Stimulated activated CD8-positive, alpha-beta memory T cell treated with anti-CD3 and anti-CD28 coated beads, Interleukin-2, amount 100 ng/mL, for 1 hour (primary cell): ENCODE measurements at places on chromosomes 3 and 15.

DNA sequence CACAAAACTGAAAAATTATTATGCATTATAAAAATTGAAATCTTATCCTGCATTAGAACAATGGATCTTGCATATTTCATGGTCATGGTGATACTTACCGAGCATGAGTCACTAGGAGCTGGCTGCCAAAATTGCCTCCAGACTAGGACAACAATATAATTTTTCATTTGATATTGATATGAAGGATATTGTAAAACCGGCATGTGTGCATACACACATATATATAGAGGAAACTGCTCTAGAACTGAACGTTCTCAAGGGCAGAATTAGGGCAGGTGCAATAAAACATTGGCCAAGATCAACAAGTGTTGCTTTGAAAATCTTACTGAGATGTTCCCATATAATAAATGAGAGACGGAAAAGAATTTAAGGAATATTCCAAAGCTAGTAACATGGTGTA is 319.4 kb upstream of the POU1F1 start:
- DNase-seq, result no peak

DNA sequence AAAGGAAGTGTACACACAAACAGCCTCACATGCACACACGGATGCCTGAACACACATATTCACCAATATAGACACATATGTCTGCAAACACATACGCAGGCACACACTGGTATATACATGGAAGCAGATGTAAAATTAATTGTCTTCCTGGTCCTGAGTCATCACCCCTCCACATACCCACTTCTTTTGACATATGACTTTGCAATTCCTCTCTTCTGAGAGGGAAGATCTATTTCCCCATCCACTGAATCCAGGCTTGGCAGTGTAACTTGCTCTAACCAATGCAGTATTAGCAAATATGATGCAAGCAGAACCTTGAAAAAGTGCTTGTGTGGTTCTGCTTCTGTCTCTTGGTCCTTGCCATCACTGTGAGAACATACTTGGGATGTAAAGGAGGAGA is 76.8 kb upstream of the HRH1 start:
- no peak for DNase-seq

GRCh38 chr15:27065785-27066184 is 94.8 kb downstream of the GABRG3 start:
- DNase-seq, result no peak

DNA sequence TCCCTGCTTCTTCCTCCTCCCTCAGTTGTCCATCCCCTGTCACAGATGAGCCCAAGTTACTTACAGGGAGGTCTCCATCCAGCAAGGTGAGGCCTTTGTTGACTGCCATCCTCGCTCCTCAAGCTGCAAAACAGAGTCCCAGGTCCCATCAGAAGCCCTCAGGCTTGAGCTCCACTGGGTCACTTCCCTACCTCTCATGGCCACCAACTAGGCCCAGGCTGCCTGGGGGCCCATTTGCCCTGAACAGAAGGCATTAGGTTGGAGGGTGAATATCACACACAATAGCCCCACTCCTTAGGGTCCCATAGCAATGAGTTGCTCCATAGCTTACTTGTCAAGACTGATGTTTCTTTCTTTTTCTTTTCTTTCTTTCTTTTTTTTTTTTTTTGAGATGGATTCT is 1.8 kb downstream of the PLIN1 start:
- no peak for DNase-seq

GRCh38 chr15:73303636-73304035 is 65.1 kb downstream of the HCN4 start:
- no peak for DNase-seq

DNA sequence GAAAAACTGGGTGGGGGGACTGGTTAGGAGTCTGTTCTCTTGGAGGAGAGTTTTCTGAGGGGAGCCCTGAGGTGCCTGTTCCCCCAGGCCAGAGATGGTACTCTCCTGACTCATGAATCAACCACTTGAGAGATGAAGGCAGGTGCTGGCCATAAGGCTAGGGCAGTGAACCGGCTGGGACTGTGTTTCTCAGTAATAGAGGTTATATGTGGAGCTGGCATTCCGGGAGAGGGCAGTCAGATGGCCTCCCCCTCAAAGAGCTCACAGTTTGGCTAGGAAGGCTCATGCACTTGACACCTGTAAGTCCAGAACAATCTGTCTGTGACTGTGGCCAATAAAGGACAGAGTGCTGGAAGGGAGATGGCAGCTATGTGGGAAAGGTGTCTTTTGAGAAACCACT is 10.0 kb upstream of the SCN10A start:
- DNase-seq, result no peak

GRCh38 chr15:91942720-91943394 is 89.3 kb downstream of the SLCO3A1 start:
- DNase-seq, result no peak

- DNase-seq, result no peak
These were observed 46.5 kb downstream of the TP63 start for GRCh38 chr3:189677667-189678066.

DNA sequence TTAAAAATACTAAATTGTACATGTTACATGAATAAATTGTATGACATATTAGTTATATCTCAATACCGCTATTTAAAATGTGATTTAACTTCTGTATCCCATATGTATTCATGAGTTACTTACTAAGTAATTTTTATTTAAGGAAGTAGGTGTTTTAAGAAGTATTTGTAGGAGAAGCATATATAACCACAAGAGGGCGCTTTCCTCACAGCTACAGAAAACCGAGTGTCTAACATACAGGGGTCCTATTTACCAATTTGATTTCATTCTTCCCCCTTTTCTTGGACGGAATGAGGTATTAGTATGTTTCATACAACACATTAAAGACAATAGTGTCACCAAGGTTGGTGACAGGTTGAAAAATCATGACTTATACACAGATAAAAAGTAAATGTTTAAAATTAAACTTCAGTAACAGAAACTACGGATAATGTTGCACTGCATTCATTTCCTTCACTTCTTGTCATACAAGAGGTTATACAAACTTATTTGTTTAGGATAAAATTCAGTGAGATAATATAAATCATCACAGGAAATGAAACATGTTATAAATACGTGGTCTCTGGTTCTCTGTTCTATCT is 253.6 kb downstream of the MAGI1 start:
- no peak for DNase-seq

- DNase-seq, result no peak
These were observed 26.3 kb downstream of the CCDC13 start for GRCh38 chr3:42746455-42747450.

DNA sequence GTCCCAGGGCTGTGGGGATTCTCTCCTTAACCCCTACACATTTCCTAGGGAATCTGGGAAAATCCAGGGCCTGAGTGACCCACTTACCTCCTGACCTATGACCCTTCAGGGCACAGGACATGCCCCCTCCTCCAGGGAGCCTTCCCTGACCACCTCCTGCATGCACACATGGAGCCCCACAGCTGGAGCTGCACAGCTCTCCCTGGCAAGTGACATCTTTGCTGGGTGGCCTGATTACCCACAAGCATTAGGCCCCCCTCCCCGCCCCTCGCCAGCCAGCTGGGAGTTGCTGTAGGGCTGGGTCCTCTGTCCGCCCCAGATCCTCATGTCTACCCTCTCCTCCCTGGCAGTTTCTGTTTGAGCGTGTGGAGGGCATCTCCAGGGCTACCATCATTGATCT is 21.4 kb downstream of the HDAC11 start:
- no peak for DNase-seq

GRCh38 chr3:164007765-164008164 is 1070.5 kb downstream of the SI start:
- no peak for DNase-seq

DNA sequence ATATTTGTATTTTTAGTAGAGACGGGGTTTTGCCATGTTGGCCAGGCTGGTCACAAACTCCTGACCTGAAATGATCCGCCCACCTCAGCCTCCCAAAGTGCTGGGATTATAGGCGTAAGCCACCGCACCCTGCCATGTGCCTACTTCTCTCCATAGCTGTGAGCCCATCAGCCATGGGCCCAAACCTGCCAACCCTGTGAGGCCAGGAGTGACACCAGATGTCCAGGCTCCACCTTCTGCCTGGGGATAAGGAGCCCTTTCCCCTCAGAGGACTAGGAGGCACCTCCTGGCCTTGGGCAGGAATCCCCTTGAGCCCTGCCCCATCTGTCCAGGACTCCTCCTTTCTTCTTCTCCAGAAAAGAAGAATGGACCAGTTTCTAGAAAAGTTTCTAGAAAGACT is 14.2 kb upstream of the RFT1 start:
- no peak for DNase-seq

DNA sequence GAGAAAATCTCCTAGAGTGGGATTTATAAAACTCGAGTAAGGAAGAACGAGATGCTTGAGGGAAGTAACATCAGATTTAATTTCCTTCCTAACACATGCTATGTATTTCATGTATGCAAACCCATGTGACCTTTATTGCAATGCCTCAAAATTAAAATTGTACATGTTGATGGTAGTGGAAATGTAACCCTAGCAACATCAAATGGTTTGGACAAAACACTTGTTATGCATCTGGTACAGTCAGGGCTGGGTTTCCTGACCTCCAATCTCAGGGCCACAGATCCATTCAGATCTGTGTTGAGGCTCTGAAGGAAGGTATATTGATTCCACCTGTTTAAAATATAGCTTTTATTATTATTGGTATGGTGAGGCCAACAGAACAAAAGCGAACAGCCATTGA is 246.0 kb downstream of the WNT5A start:
- no peak for DNase-seq

GRCh38 chr15:33131552-33132232 is 62.8 kb downstream of the FMN1 start:
- no peak for DNase-seq

DNA sequence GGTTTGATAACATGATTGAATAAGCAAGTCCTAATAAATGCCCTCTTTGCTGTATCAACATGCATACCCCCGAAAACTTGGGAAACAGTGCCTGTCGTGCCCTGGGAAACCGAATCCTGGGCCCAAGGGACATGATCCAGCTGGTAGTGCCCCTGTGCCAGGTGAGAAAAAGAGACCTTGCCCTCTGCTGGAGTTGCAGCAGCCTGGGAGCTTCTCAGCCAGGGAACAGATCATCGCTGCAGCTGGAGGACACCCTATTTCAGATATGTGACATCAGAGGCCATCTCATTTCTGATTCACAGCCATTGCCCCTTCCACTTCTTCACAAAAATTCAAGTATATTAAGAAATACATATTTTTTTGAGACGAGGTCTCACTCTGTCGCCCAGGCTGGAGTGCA is 32.3 kb downstream of the STOML1 start:
- no peak for DNase-seq

- no peak for DNase-seq
These were observed 53.7 kb downstream of the TRIM42 start for GRCh38 chr3:140731440-140732119.

DNA sequence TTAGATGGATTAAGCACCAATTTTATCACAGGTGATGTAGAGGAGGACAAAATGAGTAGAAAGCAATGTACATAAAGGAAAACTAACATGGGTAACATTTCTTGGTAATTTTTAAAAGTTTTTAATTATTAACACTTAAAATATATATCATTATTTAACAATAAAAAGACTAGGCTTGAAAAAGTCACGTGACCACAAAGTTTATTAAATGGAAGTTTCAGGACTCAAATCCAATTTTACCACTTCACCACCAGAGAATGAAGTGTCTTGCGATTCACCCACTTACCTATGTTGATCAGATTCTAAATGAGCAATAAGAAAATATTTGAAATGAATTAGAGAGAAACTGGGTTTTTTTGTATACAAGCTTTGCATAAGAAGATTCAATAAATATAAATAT is 721.3 kb downstream of the GBE1 start:
- DNase-seq, result no peak

- no peak for DNase-seq
These were observed 260.4 kb downstream of the WNT5A start for GRCh38 chr3:55226696-55227095.

GRCh38 chr15:26013981-26014380 is 150.9 kb upstream of the ATP10A start:
- DNase-seq, result no peak

GRCh38 chr15:65918357-65918920 is 49.1 kb downstream of the RAB11A start:
- DNase-seq, result no peak

DNA sequence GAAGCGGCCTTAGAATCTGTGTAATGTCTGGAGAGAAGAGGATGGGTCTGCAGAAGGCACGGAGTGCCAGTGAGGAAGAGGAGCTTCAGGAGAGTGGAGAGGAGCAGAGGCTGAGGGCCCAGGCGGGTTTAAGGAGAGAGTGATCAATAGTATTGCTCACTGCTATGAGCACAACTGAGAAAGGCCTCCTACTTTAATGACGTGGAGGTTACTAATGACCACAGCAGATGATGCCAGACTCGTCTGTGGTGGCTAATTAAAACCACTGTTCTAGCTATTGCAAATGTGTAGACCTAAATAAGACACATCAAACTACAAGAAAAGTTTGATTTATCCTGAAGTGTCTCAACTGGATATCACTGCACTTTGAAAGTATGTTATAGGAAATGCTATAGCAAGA is 33.2 kb downstream of the MTMR10 start:
- DNase-seq, result no peak

- DNase-seq, result no peak
These were observed 7.3 kb downstream of the ILDR1 start for GRCh38 chr3:122014741-122015140.

GRCh38 chr3:69219101-69219708 is 96.8 kb upstream of the LMOD3 start:
- DNase-seq, result no peak

GRCh38 chr3:196902296-196902695 is 34.6 kb downstream of the SENP5 start:
- no peak for DNase-seq

DNA sequence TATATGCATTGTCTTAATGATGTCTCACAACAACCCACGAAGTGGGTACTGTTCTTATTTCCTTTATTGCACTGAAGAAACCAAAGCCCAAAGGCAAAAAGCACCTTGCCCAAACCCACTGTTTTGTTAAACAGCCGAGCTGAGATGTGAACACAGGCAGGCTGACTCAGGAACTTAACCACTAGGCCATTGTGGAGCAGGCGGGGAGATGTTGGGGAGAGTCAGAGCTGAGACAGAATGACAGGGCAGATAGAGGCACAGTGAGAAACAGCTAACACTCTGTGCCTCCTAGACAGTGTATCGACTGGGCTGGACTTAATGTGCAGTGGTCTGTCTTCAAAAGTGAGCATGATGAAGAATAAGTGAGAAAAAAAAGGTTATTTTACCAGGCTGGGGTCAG is 56.5 kb downstream of the RPLP1 start:
- DNase-seq, result no peak

DNA sequence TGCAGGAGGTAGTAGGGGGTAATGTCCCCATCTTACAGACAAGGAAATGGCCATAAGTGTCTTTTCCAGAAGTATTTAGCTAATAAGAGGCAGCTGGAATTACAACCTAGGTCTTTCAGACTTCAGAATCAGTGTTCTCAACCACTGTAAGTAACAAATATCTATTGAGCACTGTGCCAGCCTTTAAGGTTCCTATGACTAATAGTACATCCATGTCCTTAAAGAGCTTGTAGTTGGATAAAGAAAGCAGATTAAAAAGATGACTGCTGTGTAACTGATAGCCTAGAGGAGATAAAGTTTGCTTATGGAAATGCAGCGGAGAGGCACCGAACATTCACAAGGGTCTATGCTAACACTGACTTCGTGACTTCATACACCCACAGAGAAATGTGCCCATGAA is 136.0 kb downstream of the KCNMB2 start:
- DNase-seq, result no peak

GRCh38 chr3:17626395-17626794 is 116.0 kb downstream of the TBC1D5 start:
- no peak for DNase-seq

GRCh38 chr15:92930054-92930621 is 30.0 kb downstream of the CHD2 start:
- DNase-seq, result no peak

GRCh38 chr3:189602471-189602870 is 28.7 kb upstream of the TP63 start:
- DNase-seq, result no peak
